ENCODE measurements at places on chromosomes 1 and 21.

DNA sequence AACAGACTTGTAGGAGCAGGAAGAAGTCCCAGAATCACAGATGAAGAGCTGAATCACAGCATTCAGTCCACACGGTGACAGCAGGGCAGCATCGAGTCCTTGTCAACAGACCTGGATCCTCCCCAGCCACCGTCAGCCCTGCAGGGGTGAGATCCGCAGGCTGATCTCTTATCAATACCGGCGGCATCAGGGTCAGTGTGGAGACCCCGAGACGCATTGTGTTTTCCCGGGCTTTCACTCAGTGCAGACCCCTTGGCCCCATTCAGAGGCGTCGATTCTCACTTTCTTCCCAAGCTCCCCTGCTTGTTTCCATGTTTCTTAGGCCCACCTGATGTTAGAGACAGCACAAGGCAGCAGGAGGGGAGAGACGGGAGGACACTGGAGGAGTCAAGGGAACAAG, 609.6 kb downstream of the PTPRU start:
- DNase-seq, result no peak

DNA sequence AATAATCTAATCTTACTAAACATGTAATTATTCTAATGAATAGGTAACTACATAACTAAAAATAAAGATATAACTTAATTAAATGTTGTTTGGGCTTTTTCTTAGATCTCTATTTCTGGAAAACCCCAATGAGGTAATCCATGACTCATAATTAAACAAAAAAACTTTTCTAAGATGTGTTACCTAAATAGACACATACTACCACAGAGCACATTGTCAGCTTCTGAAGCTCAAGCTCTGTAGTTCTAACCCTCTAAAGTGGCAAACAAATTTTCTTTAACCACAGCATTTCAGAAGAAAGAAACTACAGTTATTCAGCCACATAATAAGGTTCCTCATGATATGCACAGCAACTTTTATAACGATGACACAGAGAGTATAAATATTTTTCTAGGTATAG, 4.2 kb downstream of the OR6K3 start:
- no peak for DNase-seq

GRCh38 chr1:6466023-6466422, at the start of gene TNFRSF25:
TNFRSF25 (minus strand) TSS chr1:6466173; CDS start chr1:6466107, 66 bp downstream.
- DNase-seq, result no peak

- DNase-seq, result no peak
These were observed 84.6 kb downstream of the SYT2 start for GRCh38 chr1:202625416-202626360.

- DNase-seq, result no peak
These were observed 132.8 kb upstream of the COL6A1 start for GRCh38 chr21:45848805-45849204.

DNA sequence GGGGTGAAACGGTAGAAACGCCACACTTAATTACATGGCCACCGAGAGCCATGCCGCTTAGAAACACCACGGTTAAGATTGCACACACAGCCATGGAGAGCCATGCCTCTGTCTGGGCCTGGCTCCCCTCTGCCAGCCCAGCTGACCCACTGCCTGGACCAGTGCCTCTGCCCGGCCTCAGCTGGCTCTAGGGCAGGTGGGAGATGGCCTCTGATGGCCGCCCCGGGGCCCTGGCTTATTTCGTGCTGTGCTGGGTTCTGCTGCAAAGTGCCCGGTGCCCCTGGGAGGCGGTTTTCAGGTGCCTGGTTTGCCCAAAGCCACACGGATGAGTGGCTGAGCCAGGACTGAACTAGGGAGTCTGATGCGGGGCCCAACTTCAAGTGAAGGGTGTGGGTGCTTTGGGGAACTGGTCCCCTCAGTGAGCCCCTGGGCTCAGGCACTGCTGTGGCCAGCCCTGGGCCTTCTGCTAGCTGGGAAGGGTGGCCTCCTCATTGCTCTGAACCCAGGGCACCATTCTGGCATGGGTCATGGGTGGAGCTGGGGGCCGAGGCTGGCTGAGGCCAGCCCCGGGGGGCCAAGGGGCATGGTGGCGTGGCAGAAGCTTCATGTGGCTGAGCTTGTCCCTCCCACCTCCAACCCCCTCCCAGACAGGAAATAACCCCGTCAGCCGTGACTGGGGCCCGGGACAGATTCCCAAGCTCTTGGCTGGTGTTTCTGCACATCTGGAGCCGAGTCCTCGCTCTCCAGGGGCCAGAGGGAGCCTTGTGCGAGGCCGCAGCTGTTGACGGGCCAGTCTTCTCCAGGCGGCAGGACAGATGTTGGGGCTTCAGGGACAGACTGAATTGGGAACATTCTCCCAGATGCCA, 1.9 kb upstream of the GPR153 start:
- DNase-seq, result no peak

DNA sequence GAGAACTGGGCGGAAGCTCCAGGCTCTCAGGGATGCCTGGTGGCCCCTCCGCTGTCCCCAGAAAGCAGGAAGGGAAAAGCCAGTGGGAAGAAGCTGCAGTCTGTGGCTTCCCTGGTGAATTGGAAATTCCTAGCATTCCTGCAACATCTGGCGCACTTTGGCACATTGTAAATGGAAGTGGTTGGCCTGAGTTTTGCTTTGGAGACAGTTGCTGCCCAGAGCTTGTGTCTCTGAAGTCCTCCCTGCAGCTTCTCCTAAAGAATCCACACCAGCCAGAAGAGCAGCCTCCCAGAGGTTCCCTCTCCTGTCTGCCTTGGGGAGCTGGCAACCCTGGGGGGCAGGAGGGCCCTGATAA, 48.2 kb downstream of the ARHGEF10L start:
- DNase-seq, result no peak

GRCh38 chr1:176193023-176193422, 14.1 kb downstream of the COP1 start:
- no peak for DNase-seq

DNA sequence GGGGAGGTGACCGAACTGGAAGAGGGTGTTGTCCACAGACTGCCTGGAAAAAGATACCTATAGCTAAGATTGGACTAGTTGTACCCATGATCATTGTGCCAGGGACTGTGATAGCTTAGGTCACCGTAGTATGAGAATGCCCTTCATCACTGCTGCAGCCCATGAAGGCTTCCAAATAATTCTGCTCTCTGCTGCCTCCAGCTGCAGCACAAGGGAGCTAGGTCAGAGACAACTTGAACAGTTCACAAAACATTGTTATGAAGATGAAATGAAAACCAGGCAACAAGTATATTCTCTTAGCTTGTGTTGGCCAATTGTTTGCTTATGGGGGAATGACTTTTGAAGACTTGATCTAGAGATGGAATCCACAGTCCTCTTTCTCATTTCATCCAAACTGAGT, 246.7 kb downstream of the MRPL39 start:
- DNase-seq, result no peak

- no peak for DNase-seq
These were observed 82.2 kb downstream of the RIPK4 start for GRCh38 chr21:41684381-41685245.

GRCh38 chr1:93704052-93704451, 22.4 kb upstream of the BCAR3 start:
- DNase-seq, result no peak

GRCh38 chr1:20110679-20111078, 8.7 kb downstream of the PLA2G2D start:
- DNase-seq, result no peak

GRCh38 chr1:192933744-192934143, 124.9 kb downstream of the RGS2 start:
- DNase-seq, result no peak

DNA sequence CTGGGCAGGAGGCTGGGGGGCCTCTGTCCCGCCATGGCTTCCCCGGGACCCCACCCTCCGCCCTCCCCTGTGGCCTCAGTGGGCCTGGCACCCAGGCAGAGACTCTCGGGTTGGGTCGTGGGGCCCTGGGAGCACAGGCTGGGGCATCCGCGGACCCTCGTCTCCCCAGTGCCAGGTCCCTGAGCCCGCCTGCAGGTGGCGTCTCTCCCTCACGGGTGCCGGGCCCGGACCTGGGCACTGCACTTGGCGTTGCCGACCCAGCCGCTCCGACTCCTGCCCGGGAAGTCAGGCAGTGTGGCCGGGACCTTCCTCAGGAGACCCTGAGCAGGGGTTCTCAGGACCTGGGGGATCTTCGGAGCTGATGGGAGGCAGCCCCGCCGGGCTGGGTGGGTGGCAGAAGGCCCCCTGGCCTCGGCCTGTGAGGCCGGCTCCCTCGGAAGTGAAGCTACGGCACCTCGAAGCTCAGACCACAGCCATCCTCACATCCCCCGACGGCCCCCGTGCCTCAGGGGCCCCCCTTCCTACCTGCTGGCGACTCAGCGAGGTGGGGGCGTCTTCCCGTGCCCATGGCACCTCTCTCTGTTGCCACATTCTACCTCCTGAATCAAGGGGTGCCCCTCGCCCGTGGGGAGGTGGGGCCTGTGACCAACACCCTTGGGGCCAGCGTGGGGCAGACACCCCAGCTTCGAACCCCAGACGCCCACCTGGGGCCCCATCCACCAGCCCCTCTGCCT, 6.4 kb upstream of the C1orf159 start:
- DNase-seq, result peak; percentile 69

GRCh38 chr1:40001456-40001855, 39.1 kb upstream of the CAP1 start:
- no peak for DNase-seq

- DNase-seq, result no peak
These were observed 66.6 kb downstream of the MTR start for GRCh38 chr1:236861560-236862218.

DNA sequence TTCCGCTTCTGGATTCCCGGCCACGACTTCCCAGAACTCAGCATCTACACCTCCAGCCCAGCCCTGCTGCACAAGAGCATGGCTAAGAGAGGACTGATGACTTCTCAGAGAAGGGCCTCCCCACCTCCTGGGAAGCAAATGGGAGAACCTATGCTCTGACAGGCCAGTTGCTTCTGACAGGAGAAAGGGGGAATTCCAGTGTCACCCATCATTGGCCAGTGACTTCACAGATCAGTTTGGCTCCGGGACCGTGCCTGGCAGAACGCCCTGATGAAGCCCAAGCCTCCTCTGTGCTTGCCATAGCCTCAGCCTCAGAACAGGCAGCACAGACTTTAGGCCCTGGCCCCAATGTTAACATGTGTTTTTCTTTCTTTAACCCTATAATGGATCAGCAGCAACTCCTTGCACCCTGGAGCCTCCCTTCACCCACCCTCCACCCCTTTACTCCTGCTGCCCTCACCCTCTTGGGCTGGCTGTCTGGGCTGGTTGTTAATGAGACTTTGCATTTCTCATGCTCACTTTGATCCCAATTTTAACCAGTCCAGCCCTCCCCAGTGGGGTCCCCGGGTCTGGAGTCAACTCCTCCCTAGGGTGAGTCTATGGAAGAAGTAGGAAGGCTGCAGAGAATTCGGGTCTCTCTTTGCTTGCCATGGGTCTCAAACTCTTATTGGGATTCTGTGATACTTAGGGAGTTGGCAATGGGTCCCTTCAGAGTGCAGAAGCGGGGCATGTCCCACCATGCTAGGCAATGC, 42.7 kb upstream of the SLC30A1 start:
- DNase-seq, result no peak

- no peak for DNase-seq
These were observed 14.9 kb downstream of the SELL start for GRCh38 chr1:169696273-169697100.

DNA sequence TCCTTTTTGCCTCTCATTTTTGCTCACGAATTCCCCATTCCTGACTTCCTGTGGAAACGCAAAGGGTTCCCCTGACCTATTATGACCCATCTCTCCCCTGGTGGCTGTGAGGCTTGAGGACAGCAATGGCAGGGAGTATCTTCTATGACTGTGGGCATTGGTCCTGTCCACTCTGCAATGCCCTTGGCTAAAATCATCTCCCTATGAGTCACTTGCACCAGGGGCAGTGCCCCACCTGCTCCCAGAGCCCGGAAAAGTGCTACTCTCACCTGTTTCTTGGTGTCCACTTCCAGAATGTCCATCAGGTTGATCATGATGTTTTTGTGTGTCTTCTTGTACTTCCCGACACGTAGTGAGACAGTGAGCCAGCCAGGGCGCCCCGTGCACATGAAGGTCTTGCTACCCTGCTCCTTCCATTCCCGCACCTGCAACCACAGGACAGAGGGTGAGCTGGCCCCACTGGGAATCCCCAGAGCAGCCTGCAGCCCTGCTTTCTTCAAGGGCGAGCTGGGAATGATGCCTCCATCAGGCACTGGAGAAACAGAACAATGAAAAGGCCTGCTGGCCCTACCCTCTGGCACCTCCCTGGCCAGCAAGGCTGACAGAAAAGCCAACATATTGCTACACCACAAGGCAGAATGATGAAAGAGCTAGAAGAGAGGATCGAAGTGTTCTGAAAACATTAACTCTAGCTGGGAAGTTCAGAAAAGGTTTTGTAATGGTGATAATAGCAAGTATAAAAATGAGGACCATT, 3.5 kb downstream of the DHCR24 start:
- DNase-seq, result no peak

GRCh38 chr1:47229886-47230691, 1.9 kb downstream of the TAL1 start:
- no peak for DNase-seq

DNA sequence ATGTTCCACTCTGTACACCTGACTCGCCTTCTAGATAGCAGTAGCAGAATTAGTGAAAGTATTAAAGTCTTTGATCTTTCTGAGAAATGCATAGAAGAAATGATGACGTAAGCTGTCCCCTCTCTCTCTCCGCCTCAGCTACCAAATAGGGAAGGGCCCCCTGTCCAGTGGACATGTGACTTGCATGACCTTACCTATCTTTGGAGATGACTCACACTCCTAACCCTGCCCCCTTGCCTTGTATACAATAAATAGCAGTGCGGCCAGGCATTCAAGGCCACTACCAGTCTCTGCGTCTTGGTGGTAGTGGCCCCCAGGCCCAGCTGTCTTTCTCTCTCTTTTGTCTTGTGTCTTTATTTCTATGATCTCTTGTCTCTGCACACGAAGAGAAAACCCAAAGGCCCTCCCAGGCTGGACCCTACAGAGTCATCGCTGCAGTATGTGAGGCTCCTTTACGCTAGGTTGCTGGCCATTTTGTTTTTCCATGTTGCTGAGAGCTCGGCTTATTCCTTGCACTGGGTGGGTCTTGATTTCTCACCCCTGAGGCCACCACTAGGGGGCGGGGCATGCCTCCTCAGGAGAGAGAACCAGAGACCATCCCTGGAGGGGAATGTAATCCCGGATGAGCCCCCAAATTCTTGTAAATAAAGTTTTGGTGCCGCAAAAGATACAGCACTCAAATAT, 16.0 kb upstream of the ZBTB8B start:
- no peak for DNase-seq

- DNase-seq, result peak; percentile 2
These were observed 415.9 kb downstream of the PLA2G4A start for GRCh38 chr1:187244623-187245022.

DNA sequence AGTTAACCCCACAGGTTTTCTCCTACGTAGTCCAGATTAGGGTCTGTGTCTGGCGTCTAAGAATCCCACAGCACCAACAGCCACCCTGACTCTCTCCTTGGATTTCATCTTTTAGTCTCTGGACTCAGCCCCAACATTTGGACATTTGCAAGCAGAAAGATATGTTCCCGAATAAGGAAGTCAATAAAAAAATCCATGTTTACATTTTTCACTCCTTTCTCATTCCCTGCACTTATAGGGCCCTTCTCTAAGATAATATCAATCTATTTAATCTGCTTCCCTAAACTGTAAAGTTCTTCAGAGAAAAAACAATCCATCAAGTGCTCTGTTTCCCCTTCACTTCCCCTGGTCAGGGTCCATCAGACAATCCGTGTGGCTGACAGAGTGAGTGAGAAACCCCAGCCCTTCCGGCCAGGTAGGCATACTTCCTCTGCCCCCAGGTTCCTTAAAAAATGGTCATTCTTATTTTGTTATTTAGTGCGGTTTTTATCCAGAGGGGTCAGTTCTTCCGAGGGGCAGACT, 105.9 kb upstream of the CDC42BPA start:
- no peak for DNase-seq

All from DMS79 (cell line).